ENCODE measurements at places on chromosomes 11 and 22.

- no peak for DNase-seq
Observed at GRCh38 chr11:63906585-63906984, 10.4 kb downstream of the RCOR2 start.

DNA sequence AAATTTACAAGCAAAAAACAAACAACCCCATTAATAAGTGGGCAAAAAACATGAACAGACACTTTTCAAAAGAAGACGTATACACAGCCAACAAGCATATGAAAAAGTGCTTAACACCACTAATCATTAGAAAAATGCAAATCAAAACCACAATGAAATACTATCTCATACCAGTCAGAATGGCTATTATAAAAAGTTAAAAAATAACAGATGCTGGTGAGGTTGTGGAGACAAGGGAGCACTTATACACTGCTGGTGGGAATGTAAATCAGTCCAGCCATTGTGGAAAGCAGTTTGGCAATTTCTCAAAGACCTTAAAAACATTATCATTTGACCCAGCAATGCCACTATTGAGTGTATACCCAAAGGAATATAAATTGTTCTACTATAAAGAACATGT is 72.3 kb downstream of the BBOX1 start:
- no peak for DNase-seq

- DNase-seq: no peak
Observed at GRCh38 chr11:79113054-79113690, 327.7 kb downstream of the TENM4 start.

GRCh38 chr11:122593473-122594420 is 61.8 kb upstream of the UBASH3B start:
- DNase-seq: no peak

DNA sequence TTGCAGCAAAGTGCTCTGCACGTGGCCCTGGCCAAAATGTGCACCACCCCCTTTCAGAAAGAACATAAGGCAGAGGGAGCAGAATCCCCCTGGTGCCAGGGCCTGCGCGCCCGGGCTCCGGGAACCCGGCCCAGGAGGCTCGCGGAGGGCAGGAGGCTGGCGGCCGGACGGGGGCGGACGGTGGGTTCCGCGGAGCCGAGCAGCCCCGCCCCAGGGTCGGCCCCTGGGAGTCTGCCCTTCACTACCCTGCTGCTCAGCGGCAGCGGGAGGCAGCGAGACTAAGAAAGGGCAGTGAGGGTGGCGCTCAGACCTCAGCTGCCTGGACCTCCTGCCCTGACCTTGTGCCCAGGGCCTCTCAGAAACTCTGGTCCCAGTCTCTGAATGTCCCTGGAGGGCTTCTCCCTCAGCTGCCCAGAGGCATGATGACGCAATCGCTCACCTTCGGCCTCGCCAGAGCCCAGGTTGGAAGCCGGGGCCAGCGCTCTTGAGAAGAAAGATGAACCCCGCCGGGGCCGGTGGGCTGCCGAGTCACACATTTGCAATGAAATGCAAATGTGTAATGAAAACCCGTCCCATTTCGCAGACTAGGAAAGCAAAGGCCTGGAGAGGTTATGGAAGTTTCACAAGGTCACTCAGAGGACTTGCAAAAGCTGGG is 1.1 kb upstream of the CLMP start:
- DNase-seq: no peak

DNA sequence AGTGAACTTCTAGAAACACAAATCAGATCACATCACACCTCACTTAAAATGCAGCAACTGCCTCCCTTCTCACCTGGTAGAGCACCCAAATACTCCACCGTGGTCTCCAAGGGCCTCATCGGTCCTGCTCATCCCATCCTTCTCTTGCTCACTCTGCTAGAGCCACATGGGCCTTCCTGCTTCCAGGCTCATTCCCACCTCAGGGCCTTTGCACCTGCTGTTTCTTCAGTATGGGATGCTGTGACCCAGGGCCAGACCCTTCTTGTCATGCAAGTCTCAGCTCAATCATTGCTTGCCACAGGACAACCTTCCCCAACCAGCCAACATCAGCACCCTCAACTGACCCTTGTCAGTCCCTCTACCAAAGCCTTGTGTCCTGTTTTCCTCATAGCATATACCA is 124.9 kb downstream of the GALNT18 start:
- DNase-seq: no peak

- no peak for DNase-seq
Observed at GRCh38 chr22:38086942-38087341, 3.0 kb upstream of the SLC16A8 start.

DNA sequence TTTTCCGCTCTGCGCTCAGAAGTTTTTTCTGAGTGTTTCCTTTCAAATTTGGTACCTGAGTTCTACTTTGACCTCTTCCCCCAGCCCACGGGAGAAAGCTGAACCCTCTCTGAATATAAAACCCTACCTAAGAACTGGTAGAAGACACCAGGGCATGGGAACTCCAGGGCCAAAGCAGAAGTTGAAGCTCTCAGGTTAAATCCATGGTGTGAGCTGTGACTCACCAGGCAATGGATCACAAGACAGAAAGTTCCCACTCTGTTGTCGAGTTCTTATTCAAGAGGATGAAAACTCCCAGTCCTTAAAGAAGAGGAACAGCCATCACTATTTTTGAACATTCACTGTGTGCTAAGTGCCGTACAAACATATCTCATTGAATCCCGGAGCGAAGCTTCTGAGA is 8.9 kb downstream of the TMEM218 start:
- DNase-seq: no peak

DNA sequence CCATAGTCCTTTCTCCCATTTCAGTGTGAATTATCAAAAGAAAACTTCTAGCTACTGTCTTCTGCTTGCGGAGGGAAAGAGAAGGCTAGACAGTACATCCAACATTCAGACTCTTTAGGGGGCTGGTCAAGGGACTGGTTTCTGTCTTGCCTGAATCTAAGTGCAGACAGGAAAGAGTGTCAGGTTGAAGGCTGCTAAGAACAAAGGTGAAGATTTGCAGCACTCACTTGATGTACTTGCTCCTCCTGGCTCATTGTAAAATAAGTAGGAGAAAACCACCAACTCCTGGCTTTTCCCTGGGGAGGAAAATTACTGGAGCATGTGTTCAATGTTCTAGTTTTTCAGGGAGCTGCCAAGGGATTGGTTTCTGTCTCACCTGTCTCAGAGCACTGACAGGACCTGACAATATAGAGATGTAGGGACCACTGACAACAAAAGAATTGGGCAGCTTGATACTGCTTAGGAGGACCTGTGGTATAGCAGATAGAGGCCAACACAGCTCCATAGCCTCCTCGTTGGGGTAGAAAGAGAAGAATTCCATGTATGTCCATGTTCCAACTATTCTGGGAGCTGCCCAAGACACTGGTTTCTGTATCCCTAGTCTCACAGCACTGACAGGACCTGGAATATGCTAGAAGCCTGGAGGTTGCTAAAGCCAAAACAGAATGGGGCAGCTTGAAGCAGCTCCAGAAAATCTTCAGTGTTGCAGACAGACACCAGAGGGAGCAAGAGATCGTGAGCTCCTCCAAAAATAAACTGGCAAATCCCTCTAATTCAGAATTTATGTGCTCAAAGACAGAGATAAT is 39.7 kb upstream of the MMP12 start:
- no peak for DNase-seq

GRCh38 chr11:131544591-131544990 is 174.2 kb downstream of the NTM start:
- DNase-seq: no peak

DNA sequence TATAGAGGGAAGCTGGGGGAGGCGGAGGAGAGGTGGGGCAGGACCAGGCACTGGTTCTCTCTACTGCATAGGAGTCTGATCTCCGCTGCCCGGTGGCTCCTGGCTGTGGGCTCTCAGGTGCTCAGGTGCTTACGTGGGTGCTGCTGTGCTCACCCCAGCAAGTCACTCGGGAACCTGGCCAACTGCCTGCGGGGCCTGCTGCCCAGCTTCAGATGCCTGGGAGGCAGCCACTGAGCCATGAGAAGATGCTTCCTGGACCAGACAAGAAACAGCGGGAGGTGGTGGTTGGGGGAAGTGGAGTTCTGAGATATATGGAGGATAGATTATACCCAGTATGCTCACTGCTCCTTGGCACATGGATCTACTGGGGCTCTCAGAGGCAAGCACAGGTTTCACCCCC is 1303.4 kb downstream of the TBC1D22A start:
- no peak for DNase-seq
